ENCODE measurements at places on chromosomes 11 and 22.

GRCh38 chr11:17519061-17519885, 24.9 kb downstream of the USH1C start:
- DNase-seq = no peak

GRCh38 chr11:131036514-131036913, 120.2 kb upstream of the SNX19 start:
- DNase-seq = no peak

GRCh38 chr11:8288824-8289491, 25.3 kb upstream of the LMO1 start:
- DNase-seq = no peak

DNA sequence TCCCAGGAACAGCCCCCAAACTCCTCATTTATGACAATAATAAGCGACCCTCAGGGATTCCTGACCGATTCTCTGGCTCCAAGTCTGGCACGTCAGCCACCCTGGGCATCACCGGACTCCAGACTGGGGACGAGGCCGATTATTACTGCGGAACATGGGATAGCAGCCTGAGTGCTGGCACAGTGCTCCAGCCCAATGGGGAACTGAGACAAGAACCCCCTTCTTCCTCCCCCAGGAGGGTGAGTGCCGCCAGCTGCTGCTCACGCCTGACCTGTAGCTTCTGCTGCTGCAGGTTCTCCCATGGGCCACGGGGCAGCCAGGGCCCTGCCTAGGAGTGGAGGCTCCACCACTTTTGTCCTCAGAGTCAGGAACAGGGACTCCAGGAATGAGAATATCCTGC, 78.2 kb downstream of the VPREB1 start:
- DNase-seq = no peak

DNA sequence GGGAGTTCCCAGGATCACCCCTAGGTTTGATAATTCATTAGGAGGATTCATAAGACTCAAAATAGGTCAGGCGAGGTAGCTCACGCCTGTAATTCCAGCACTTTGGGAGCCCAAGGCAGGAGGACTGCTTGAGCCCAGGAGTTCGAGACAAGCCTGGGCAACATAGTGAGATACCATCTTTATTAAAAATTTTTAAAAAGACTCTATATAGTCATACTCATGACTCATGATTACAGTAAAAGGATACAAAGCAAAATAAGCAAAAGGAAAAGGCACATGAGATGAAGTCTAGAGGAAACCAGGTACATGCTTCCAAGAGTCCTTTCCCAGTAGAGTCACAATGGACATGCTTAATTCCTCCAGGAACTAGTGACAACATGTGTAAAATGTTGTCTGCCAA, 13.9 kb upstream of the PTS start:
- no peak for DNase-seq

- DNase-seq = no peak
These were observed 43.1 kb upstream of the MYH9 start for GRCh38 chr22:36430863-36431262.

GRCh38 chr22:50318356-50318697, 8.5 kb downstream of the DENND6B start:
- DNase-seq = no peak

DNA sequence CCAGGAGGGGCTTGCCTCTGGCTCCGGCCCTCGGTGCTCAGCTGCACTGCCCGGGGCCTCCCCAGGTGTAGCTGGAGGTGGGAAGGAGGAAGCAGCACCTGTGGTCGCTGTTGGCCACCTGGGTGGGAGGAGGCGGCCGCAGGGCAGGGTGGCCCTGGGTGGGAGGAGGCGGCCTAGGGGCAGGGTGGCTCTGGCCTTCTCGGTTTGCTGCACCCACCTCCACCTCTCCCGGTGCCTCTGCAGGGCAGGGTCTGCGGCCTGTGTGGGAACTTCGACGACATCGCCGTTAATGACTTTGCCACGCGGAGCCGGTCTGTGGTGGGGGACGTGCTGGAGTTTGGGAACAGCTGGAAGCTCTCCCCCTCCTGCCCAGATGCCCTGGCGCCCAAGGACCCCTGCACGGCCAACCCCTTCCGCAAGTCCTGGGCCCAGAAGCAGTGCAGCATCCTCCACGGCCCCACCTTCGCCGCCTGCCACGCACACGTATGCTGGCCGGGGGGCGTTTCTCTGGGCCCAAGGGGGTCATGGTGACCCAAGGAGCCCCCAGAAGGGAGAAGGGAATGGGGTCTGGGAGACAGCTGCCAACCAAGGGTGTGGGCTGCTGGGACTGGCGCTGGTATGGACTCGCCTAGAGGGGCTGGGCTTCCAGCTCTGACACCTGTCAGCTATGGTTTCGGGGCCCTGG, 20.6 kb downstream of the MUC5AC start:
- DNase-seq = no peak

GRCh38 chr11:19349340-19350025, 108.7 kb upstream of the E2F8 start:
- no peak for DNase-seq

DNA sequence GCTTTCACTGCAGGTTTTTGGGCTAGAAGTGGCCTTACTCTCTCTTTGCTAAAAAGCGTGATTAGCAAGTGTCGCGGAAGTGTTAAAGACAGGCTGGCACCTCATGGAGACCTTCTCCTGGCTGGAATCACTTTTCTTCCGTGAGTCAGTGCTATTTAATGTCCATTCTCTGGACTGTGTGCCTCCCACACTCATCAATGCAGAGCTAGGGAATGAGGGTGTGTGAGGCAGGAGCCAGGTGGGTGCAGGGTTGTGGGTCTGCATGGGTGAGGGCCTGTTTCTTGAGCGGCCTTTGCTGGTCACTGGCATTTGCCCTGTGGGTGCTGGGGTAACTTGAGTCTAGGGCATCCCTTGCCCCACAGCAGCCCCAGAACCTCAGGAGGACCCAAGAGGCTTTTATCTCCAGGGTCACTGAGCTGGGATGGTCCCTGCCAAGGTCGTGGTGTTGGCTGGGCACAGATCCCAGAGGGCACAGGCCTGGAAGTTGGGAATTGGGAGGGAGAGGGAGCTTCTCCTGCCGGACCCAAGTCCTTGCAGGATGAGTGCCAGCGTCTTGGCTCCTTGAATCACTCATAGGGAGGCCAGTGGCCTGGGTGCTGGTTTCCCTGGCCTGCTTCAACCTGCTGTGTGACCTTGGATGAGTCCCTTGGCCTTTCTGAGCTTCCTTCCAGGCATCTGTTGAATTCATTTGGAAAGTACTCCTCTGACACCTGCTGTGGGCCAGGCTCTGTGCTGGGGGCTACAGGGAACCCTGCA, 30.0 kb downstream of the KIAA1671 start:
- no peak for DNase-seq

- DNase-seq = no peak
These were observed 10.4 kb upstream of the TUB start for GRCh38 chr11:8070417-8071115.

- no peak for DNase-seq
These were observed 10.9 kb downstream of the SMC1B start for GRCh38 chr22:45402466-45402985.

- DNase-seq = no peak
These were observed 122.3 kb downstream of the BRD1 start for GRCh38 chr22:49705216-49705971.

DNA sequence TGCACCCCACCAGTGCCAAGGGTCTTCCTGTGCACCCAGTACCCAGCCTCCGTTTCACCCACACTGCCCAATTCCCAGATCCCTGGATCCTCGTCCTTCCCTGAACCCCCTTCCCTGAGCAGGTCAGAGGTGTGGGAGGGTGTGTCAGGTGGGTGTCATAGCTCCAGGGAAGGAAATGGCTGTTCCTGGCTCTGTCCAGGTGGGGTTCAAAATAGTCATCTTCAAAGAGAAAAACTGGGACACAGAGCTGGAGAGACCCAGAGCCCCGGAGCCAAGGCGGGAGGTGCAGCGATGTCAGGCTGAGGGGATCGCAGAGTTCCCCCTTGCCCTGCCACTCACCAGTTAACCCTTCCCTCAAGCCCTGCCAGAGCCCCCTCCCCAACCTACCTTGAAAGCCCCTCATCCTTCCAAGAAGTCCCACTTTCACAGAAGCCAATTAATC, 698 bp downstream of the C1QTNF4 start:
- no peak for DNase-seq

DNA sequence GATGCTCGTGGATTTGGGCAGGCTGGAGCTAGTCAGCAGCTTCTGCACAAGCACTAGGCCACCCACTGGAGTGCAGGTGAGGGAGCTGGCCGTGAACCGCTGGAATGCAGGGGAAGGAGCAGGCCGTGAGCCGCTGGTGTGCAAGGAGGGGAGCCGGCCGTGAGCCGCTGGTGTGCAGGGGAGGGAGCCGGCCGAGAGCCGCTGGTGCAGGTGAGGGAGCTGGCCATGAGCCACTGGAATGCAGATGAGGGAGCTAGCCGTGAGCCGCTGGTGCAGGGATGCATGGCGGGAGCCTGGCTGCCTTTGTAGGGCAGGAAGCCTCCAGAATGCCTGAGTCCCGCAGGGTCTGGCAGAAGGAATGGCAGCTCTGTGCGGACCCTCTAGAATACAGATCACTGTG, 4220.0 kb upstream of the OR11H1 start:
- DNase-seq = no peak

- DNase-seq = no peak
These were observed 38.2 kb downstream of the FEZ1 start for GRCh38 chr11:125457814-125458343.

- no peak for DNase-seq
These were observed 10.4 kb downstream of the JAML start for GRCh38 chr11:118214210-118214914.

DNA sequence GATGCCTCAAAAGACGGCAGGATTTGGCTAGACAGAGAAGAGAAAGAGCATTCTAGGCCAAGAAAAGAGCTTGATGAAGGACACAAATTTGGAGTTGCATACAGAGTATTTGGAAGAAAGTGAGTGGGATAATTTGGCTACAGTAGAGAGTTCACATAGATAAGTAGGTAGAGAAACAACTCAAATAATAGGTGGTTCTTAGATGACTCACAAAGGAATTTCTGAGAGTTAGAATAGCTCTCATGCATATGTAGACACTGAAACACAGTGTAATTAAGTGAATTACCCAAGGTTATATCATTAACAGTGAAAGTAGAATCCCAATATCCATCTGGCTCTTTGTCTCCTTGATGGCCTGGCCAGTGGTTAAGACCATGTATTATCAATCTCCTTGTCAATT, 228.6 kb upstream of the DDI1 start:
- no peak for DNase-seq

DNA sequence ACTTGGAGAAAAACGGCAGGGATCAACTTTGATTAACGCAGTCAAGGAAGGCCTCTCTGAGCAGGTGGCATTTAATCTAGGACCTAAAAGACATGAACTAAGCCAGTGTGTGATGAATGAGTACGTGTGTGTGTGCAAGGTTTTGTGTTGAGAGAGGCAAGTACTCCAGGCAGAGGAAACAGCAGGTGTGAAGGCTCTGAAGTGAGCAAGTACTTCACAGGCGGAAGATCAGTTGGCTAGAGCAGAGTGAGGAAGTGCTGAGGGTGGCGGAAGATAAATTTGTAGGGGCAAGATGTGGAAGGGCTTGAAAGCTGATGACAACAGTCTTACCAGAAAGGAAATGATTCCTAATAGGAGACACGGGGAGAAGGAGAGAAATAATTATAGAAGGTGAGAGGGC, 6.8 kb downstream of the APIP start:
- DNase-seq = no peak

DNA sequence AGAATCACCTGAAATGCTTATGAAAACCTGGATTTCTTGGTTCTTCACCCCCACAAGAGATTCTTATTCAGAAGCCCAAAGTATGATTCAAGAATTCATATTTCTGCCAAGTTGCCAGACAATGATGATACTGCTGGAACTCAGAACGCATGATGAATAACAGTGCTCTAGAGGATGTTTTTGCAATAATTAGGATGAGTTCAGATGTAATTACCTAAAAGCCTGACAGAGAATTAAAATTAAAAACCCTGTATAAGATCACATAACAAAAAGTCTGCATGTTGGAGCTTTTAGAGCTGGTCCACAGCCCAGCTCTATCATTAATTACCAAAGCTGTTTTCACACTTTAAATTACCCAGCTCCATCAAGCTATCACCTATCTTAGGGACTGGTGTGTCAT, 211.8 kb downstream of the LUZP2 start:
- DNase-seq = no peak

- DNase-seq = no peak
These were observed 131.9 kb upstream of the MTNR1B start for GRCh38 chr11:92837595-92837994.

- DNase-seq = no peak
These were observed 5.4 kb downstream of the OR8B12 start for GRCh38 chr11:124538019-124538418.

- DNase-seq = no peak
These were observed 43.6 kb downstream of the SYN3 start for GRCh38 chr22:33014621-33015020.

- DNase-seq = no peak
These were observed 79.1 kb upstream of the AKIP1 start for GRCh38 chr11:8831861-8832260.

- no peak for DNase-seq
These were observed 13.2 kb upstream of the HDHD5 start for GRCh38 chr22:17172029-17172833.

DNA sequence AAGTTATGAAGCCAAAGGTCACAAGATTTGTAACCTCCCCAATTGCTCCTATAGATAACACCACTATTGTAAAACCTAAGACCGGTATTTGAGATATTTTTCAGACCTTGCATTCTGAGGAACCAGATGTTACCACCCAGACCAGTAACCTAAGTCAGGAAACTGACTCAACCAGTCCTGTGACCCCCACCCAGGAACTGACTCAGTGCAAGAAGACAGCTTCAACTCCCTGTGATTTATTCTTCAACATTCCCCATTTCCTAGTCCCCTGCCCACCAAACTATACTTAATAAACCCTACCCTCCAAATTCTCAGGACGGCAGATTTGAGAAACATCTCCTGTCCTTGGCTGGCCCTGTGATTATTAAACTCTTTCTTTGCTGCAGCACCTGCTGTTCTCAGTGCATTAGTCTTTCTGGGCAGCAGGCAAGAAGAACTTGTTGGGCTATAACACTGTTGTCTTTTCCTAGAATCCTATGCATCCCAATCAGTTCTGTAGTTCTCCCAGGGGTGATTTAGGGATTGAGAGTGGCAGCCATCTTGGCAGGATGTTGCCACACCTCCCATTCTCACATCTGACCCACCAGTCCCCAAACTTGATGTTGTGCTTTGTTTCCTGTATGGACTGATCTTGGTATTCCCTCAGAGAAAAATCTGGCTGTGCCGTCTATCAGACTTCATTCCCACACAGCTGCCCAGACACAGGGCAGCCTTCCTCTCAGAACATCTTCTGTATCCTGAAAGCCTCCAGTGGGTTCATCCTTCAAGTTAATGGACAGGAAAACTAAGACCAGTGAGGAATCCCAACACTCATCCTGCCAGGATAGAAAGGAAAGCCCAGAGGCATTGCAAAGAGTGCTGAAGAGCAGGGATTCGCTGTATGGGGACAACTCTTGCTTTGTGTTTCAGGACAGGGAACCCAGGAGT, 104.0 kb downstream of the PDE2A start:
- DNase-seq = no peak

- DNase-seq = no peak
These were observed 2.2 kb upstream of the PHLDA2 start for GRCh38 chr11:2931420-2931746.

- DNase-seq = no peak
These were observed 634.1 kb downstream of the TBC1D22A start for GRCh38 chr22:47396515-47396914.
